T-helper 17 cell (primary cell): ENCODE measurements at places on chromosomes 6 and 20.

DNA sequence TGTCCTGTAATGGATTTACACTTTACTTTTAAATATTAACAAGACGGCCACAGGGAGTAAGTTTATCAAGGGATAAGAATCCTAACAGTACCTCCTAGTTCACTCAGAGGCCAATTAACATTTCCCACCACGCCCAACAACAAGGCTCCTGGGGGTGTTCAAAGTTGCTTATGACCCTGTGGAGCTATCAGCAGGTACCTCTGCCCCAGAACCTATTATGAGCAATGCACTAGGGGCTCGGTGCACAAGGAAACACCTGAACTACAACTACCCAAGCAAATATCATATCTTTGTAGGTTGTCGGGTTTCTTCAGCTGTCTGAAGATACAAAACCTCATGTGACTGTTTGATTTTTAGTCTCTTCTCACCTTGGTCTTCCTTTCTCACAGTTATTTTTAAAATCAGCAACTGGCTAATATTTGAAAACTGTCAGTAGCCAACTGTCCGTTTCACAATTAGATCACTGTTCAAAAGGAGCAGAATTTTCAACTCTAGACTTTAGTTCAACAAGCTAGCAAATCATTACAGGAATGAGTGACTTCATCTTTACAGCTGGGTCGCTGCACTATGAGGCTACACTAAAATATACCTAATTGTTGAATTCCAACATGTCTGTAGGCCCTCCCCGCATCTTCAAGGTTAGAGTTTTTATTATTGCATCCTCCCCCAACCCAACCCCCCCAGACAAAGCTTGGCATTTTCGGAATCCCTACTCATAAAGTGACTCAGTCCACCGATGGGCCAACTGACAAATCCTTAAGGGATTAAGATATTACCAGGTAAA lies 38.1 kb downstream of the B4GALT5 start:
- H3K4me3 ChIP-seq: peak overlapping the region; percentile 43
- peak overlapping the region; percentile 95 for H3K27ac ChIP-seq
- peaks cover 51% of the 10 kb centered on the region for H3K4me1 ChIP-seq
- H3K36me3 ChIP-seq: peaks cover 3% of the 10 kb centered on the region
- no peak for DNase-seq
- no peaks in the 10 kb centered on the region for H3K27me3 ChIP-seq

GRCh38 chr20:24948939-24949679 lies at the start of gene CST7:
TSS of gene CST7 (plus strand) at chr20:24949269. CDS start at chr20:24949506, 237 bp downstream.
- H3K4me1 ChIP-seq: peaks cover 33% of the 10 kb centered on the region
- peak within 1 kb of the TSS; percentile 80 for H3K4me3 ChIP-seq
- H3K36me3 ChIP-seq: peaks cover 4% of the 10 kb centered on the region
- H3K27me3 ChIP-seq: no peaks in the 10 kb centered on the region
- no peak for DNase-seq
- peak within 1 kb of the TSS; percentile 83 for H3K27ac ChIP-seq

DNA sequence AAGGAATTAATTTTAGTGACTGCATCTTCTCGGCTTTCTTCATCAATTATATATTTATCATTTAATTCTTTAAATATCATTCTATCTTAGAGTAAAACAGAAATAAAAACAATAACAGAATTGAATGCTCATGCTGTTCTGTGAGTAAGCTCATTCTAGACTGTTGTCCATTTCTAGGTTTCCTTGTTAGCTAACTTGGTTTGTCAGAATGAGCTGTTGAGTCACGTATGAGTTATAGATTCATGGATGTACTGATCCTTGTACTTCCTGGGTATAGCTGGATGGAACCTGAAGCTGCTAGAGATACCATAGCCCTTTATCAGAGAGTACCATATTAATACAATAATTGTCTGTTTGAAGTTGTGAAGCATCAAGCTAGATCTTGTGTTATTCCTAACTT lies 515.3 kb downstream of the TENT5A start:
- no peak for DNase-seq
- H3K4me1 ChIP-seq: no peaks in the 10 kb centered on the region
- no peaks in the 10 kb centered on the region for H3K27me3 ChIP-seq
- H3K4me3 ChIP-seq: no peak overlapping the region

DNA sequence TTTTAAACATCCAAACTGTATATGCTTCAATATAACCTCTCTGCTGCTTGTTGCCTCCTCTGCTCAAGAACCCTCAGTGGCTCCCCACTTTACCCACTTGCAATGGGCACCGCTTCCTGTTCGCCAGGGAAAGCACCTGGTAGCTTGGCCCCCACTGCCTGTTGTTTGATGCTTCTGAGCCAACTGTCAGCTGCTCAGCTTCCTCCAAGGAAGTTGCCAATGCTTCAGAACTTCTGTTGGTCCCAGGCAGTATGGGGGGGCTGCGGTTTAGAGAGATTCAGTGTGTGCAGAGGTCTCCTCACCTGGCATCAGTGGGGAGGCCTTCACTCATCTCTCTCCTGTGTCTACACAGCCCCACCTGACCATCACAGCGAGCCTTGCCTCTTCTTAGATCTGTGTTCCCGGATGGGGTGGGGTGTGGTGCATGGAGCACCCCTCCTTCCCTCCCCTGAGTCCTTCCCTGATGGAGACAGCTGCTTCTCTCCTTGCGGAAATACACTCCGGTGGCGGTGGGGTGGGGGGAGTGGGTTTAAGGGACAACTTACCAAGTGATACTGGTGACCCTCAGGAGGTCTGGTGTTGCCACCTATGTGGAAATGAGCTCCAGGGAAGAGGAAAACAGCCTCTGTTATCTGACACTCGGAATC lies 308.1 kb downstream of the CDH26 start:
- H3K27ac ChIP-seq: peak overlapping the region; percentile 47
- H3K4me3 ChIP-seq: peak overlapping the region; percentile 19
- H3K36me3 ChIP-seq: no peaks in the 10 kb centered on the region
- H3K4me1 ChIP-seq: peaks cover 10% of the 10 kb centered on the region

- H3K36me3 ChIP-seq: peaks cover 2% of the 10 kb centered on the region
- no peak for DNase-seq
- no peaks in the 10 kb centered on the region for H3K4me1 ChIP-seq
- no peak overlapping the region for H3K4me3 ChIP-seq
These were observed 54.0 kb downstream of the RNF182 start for GRCh38 chr6:13978787-13979186.

- H3K4me3 ChIP-seq: peak overlapping the region; percentile 52
- no peak for DNase-seq
- H3K27ac ChIP-seq: peak overlapping the region; percentile 5
- H3K4me1 ChIP-seq: peaks cover 5% of the 10 kb centered on the region
- no peaks in the 10 kb centered on the region for H3K36me3 ChIP-seq
These were observed 38.4 kb downstream of the THBS2 start for GRCh38 chr6:169215201-169215681.

- H3K36me3 ChIP-seq: peaks cover 14% of the 10 kb centered on the region
- no peak for DNase-seq
- no peaks in the 10 kb centered on the region for H3K27me3 ChIP-seq
- H3K4me1 ChIP-seq: peaks cover 29% of the 10 kb centered on the region
These were observed 5.3 kb downstream of the DDRGK1 start for GRCh38 chr20:3199206-3199605.

DNA sequence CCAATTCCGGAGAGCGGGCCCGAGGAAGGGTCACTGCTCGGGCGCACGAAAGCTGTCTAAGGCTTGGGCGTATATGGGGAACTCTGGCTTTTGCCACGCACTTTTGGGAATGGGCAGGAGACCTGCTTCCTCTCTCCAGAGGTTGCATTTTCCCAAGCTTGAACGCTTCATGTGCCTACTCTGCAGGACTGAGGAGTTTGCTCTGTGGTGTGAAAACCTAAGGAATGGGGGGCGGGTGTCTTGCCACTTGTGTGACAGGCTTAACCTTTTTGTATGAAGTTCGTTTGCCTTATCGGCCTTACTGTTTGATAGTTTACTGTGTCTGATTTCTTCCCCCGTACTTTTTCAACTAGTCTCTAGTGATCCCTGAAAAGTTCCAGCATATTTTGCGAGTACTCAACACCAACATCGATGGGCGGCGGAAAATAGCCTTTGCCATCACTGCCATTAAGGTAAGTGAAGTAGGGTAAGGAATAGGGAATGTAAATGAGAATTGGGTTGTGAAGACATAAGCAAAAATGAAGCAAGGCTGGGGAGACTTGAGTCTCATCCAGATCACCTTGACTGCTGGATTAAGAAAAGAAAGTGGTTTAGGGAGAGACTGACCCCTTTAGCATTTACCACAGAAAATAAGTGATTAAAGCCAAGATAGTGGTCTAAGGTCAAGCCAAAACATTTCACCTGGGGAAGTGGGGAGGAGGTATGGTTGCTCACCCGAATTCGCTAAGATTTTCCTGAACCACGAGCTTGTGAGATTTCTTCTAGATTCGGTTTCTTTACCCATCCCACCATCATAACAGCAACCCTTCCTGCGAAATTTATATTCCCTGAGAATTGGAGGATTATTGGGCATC lies 627 bp downstream of the RPS18 start:
- peaks cover 47% of the 10 kb centered on the region for H3K4me1 ChIP-seq
- H3K27ac ChIP-seq: peak overlapping the region; percentile 99
- H3K36me3 ChIP-seq: peaks cover 4% of the 10 kb centered on the region

DNA sequence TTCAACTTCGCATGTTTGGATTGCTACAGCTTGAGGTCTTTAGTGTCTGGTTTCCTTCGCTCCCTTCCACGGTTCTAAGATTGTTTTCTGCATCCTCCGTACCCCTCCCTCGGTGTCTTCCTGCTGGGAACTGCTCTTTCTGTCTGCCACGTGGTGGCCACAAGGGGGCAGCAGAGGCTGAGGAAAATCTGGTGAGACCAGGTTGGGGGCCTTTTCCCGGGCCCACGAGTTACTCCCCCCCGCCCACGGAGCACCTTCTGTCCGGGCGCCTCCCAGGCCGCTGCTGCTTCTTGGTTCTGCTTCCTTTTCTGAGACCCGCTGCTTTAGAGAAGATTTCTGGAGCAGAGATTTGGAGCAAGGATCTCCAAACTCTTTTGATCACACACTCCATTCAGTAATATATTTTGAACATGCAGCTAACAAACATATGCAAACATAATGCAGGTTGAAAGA lies 21.1 kb upstream of the NOTCH4 start:
- H3K4me3 ChIP-seq: peak overlapping the region; percentile 78
- H3K27me3 ChIP-seq: no peaks in the 10 kb centered on the region
- DNase-seq: peak; percentile 60
- peak overlapping the region; percentile 94 for H3K27ac ChIP-seq
- peaks cover 2% of the 10 kb centered on the region for H3K36me3 ChIP-seq
- peaks cover 9% of the 10 kb centered on the region for H3K4me1 ChIP-seq

GRCh38 chr20:50286174-50286511 lies 95.5 kb downstream of the CEBPB start:
- H3K27me3 ChIP-seq: peaks cover 61% of the 10 kb centered on the region
- peak overlapping the region; percentile 14 for H3K27ac ChIP-seq
- DNase-seq: no peak
- H3K4me3 ChIP-seq: no peak overlapping the region
- peaks cover 20% of the 10 kb centered on the region for H3K4me1 ChIP-seq
- peaks cover 3% of the 10 kb centered on the region for H3K36me3 ChIP-seq

DNA sequence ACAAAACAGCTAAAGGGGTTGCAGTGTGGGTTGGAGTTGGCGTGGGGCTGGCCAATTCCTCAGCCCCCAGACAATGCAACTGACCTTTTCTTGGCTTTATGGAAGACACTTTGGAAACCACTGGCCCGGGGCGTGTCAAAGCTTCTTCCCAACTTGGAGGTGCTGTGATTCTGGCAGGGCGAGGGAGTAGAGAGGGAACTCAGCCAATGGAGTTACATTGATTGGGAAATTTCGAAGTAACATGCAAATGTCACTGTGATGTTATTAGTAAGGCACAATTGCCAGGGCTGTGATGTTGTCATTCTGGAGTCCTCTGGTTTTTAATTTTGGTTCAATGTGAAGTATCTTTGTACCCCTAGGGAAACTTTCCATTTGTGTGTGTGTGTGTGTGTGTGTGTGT lies 41.5 kb upstream of the EPB41L1 start:
- H3K4me3 ChIP-seq: no peak overlapping the region
- DNase-seq: no peak
- H3K36me3 ChIP-seq: no peaks in the 10 kb centered on the region
- H3K4me1 ChIP-seq: no peaks in the 10 kb centered on the region
- H3K27ac ChIP-seq: no peak overlapping the region
- H3K27me3 ChIP-seq: peaks cover 45% of the 10 kb centered on the region

DNA sequence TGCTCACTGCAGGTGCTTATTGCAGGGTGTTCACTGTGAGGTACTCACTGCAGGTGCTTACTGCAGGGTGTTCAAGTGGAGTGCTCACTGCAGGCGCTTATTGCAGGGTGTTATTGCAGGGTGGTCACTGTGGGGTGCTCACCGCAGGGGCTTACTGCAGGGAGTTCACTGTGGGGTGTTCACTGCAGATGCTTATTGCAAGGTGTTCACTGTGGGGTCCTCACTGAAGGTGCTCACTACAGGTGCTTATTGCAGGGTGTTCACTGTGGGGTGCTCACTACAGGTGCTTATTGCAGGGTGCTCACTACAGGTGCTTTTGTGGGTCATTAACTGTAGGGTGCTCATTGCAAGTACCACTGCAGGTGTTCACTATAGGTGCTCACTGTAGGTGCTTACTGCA lies 20.2 kb downstream of the APMAP start:
- no peak for DNase-seq
- peaks cover 18% of the 10 kb centered on the region for H3K36me3 ChIP-seq
- H3K27ac ChIP-seq: no peak overlapping the region
- no peak overlapping the region for H3K4me3 ChIP-seq
- H3K27me3 ChIP-seq: no peaks in the 10 kb centered on the region
- H3K4me1 ChIP-seq: peaks cover 14% of the 10 kb centered on the region

DNA sequence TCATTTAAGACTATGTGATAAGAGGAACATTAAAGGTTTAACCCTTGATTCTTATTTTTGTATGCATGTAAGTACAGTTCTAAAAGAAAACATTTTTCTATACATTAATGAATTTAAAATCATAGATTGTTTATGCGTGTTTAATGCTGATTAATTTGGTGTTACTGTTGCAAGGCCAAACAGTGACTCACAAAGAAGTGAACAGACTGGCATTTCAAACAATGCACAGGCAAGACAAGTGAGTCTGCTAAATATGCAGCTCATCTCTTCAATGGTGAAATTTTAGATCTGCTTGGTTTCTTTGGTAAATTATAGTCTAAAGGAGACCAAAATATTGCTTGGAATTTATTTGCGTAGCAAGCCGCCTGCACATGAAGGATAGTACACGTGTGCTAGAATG lies 417.4 kb upstream of the SOX4 start:
- no peak for DNase-seq
- no peak overlapping the region for H3K27ac ChIP-seq
- H3K4me1 ChIP-seq: peaks cover 2% of the 10 kb centered on the region
- H3K27me3 ChIP-seq: no peaks in the 10 kb centered on the region
- no peak overlapping the region for H3K4me3 ChIP-seq

DNA sequence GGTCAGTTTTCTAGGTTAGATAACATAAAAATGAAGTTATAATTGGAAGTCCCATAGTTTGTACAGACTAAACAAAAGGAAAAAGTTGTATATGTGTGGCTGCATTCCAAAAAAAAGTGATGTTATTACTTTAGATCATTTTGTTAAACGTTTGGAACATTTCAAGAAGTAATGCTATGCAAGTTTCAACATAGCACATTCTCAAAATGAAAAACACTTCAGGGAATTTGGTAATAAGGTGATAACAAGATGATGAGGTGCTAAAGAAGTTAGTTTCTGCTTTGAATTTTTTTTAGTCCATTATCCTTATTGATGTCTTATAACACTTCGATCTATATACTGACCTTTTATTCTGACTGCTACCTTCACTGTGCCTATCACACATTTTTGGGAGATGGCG lies 250.7 kb downstream of the PHF3 start:
- no peaks in the 10 kb centered on the region for H3K4me1 ChIP-seq
- H3K27me3 ChIP-seq: no peaks in the 10 kb centered on the region
- DNase-seq: no peak
- H3K4me3 ChIP-seq: no peak overlapping the region
- H3K36me3 ChIP-seq: no peaks in the 10 kb centered on the region

GRCh38 chr20:32969356-32970114 lies 34.7 kb downstream of the SUN5 start:
- no peak overlapping the region for H3K27ac ChIP-seq
- H3K4me1 ChIP-seq: peaks cover 49% of the 10 kb centered on the region
- no peaks in the 10 kb centered on the region for H3K36me3 ChIP-seq
- DNase-seq: no peak
